ENCODE measurements at places on chromosomes 7 and 10.
A peak's percentile ranks its signal among the peaks of the same experiment; 100 is the strongest.

- DNase-seq = no peak
Measured at GRCh38 chr7:30862995-30863705, 48.5 kb upstream of the AQP1 start.

- DNase-seq = no peak
Measured at GRCh38 chr10:103504181-103504783, 10.8 kb downstream of the NEURL1 start.

DNA sequence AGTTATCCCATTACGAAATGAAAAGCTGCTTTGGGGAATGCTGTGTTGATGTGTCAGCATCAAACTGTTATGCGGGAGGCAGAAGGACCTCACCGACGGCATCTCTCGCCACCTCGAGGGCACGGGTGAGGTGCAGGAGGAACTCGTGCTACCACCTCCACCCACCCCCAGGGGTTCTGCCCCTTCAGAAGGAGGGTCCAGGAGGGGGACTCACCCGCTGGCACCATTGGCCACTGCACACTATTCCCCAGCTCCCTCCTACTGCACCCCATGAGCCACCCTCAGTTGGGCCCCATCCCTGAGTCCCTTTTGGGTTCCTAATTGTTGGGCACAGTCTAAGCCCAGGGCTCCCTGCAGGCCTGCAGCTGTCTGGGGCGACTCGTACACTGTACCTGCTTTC, 236.6 kb downstream of the PTPRN2 start:
- DNase-seq = no peak

- DNase-seq = no peak
Measured at GRCh38 chr7:35839860-35840854, 39.3 kb downstream of the SEPTIN7 start.

DNA sequence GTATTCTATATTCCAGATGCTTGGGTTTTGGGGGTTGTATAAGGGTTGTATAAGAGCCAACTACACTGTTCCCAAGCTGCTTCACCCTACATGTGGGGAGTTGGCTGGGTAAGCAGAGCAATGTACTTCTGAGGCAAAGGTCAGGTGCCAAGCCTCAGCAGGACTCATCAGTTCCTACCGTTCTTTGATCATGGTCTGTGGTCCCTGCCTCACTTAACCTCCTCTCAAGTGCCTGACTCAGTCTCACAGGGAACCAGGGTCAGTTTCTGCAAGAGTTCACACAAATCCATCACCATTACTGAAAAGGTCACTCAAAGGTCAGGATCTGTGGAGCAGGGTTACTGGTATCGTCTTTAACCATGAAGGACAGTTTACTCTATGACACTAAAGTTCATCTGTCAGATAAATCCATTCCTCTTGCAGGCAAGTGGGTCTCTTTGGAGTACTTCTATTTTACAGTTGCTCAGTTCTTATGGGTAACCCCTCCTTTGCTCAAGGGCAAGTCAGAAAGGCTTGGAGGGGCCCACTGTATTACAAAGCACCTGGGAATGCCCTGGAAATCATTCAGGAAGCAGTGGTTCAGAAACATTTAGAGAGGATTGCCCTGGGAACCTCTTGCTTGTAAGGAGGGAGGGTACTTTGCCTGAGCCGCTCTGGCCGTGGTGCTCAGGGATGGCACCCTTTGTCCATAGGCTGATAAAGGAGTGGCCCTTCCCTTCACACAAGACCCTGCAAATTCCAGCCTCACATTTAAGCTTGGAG, 184.3 kb upstream of the CDCA7L start:
- no peak for DNase-seq

DNA sequence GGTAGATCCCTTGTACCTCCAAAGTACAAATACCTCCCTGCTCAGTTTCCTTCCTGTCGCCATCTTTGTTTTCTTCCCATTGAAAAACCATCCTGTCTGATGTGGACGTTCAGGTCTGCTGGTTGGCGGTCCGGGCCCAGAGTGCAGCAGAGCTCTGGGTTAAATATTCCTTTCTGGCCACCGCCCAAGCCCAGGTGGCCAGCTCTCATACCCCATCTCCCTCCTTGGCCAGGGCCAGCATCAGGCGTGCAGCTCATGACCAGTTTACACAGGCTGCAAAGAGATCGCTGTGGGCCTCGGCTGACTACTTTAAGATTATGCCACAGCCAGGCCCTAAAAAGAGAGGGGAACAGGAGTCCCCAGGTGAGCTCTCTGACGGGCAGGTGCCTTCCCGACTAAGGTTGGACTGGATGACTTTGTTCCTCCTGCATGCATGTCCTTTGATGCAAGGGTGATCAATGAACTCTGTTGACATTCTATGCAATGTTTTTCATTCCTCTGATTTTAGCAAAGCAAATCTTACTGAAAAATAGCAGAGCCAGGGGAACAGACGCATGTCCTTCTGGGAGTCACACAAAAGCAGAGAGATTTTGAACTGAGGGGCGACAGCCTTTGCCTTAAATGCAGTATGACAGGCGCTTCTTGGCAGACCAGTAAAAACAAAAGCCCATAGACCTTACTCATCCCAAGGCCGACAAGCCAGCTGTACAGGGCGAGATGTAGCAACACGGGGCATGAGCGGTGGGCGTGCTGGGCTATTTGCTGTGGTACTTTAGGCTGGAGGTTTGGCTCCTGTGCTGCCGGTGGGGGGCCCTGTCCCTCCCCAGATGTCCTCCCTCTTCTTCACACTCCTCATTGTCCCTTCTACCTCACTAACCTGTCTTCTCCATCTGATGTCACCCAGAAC, 33.3 kb upstream of the SH2B2 start:
- no peak for DNase-seq

- DNase-seq = no peak
Measured at GRCh38 chr7:129225931-129226572, 1.2 kb downstream of the AHCYL2 start.

- no peak for DNase-seq
Measured at GRCh38 chr10:93267521-93267920, 193.8 kb downstream of the CYP26A1 start.

DNA sequence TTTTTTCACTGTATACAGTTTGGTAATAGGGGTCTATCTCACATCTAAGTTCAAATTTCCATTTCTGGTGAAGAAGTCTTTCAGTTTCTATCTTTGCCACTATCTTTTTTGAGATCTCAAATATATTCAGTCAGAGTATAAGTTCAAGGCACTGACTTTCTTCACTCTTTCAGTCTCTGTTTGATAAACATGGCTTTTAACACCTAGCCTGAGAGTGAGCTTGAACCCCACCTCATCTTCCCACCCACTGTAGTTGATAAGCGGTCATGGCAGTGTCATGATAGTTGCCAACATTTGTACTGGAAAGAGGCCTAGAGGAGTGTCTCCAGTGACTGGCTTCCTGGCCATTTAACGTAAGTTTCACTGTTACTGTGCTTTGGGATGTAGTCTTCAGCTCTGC, 41.2 kb upstream of the AGR3 start:
- DNase-seq = no peak

- DNase-seq = peak; percentile 25
Measured at GRCh38 chr7:12570534-12571461, at the start of gene SCIN. Gene SCIN, plus strand, starts transcription at chr7:12570720. Its CDS starts 67 bp downstream, at chr7:12570787.

GRCh38 chr10:34732926-34733325, 82.2 kb downstream of the PARD3 start:
- DNase-seq = no peak

- no peak for DNase-seq
Measured at GRCh38 chr10:17394854-17395253, 59.5 kb downstream of the ST8SIA6 start.

GRCh38 chr7:144020340-144020739, 20.2 kb downstream of the OR6B1 start:
- DNase-seq = no peak

DNA sequence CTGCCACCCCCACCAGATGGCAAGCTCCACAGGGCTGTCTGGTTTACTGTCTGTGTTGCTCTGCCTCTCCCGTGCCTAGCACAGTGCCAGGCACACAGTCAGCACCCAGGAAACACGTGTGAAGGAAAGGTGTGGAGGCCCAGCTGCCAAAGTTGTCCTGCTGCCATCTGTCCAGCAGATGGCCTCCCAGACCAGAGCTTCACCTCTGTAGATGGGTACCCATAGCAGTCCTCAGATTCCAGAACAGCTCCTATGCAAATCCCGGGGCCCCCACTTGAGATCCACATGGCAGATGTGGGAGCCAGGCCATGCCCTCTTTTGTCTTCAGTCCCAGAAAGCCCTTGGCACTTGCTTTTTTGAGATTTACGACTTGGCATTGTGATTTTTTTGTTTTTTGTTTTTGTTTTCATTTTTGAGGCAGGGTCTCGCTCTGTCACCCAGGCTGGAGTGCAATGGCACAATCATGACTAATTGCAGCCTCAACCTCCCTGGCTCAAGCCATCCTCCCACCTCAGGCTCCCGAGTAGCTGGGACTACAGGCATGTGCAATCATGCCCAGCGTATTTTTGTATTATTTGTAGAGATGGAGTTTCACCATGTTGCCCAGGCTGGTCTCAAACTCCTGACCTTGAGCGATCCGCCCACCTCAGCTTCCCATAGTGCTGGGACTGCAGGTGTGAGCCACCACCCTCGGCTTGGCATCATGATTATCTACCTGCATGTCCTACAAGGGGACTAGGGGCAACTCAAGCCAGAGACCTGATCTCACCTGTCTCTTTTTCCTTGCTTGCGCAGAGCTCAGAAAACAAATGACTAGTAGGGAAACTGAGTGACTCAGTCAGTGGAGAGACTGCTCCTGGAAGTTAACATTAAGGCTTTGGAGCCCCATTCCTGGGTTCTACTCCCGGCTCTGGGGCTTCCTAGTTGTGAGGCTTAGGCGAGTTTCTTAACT, 16.9 kb upstream of the PALD1 start:
- peak; percentile 23 for DNase-seq

DNA sequence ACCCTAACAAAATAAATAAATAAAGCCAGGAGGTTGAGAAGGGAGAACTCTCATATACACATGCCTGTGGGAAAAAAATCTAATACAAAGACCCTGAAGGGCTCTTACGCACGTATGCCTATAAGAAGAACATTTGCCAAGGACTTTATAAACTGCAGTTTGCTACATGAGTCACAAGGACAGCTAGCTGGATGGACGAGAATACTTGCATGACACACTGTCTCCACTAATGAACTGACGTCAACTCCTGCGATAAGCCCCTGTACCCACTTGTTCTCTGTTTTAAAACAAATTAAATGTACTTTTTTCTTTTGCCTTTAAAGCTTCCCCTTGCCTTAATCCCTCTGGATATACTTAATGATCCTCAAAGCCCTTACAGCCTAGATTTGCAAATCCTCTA, 374.6 kb upstream of the GHITM start:
- no peak for DNase-seq

DNA sequence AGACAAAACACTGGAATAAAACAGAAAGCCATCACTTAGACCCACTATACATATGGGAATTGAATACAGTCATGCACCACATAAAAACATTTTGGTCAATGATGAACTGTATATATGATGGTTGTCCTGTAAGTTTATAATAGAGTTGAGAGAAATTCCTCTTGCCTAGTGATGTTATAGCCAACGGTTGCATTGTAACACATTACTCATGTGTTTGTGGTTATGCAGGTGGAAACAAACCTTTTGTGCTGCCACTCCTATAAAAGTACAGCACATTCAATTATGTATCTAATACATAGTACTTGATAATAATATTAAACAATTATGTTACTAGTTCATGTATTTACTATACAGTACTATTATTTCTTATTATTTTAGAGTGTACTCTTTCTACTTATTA, 381.2 kb upstream of the MBL2 start:
- no peak for DNase-seq

DNA sequence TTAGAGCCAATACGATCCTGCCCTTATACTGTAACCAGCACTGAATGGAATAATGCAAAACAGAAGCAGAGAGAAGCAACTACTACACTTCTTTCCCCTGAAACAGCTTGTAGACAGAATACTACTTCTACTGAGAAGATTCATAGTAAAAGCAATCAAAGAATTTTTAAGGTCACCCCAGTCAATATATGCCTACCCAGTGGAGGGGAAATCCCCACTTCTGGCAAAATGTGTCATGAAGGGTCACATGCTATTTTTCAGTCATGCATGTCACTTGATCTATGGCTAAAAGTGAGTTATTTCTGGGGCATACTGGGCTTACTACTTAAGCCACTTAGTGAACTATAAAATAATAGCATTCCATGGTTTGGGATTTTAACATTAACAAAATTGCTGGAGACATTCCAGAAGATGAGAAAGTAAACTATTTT, 25.6 kb downstream of the IRF5 start:
- DNase-seq = no peak

GRCh38 chr10:19970717-19971116, 154.5 kb downstream of the PLXDC2 start:
- no peak for DNase-seq

GRCh38 chr10:16742165-16742960, 74.9 kb downstream of the RSU1 start:
- no peak for DNase-seq

GRCh38 chr7:148142660-148143248, 447.8 kb upstream of the C7orf33 start:
- DNase-seq = no peak

DNA sequence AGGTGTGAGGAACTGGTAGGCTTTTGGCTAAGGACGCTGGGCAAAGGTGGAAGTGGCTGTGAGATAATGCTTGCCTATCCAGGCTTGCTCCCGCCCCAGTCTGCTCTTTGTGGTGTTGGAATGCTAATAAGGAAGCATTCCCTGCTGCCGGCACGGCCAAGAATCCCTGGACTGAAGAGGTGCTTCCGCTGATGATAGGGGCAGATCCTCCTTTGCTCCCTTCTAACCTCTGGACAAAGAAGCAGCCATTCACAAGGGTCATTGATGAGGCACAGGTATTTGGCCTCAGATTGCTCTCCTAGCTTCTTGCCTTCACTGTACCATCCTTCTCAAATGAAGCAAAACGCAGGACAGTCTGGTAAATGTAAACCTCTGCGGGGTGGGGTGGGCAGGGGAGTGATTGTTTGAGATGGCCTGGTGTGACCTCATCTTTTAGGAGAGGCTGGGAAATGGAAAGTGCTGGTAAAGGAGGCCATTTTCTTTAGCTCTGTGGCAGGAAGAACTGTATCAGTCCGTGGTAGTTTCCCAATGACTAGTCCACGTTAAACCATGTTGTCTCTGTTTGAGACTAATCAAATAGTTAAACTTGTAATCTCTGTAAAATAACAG, 1.7 kb downstream of the PGAM1 start:
- no peak for DNase-seq

- no peak for DNase-seq
Measured at GRCh38 chr7:119900996-119901672, 371.8 kb upstream of the KCND2 start.

DNA sequence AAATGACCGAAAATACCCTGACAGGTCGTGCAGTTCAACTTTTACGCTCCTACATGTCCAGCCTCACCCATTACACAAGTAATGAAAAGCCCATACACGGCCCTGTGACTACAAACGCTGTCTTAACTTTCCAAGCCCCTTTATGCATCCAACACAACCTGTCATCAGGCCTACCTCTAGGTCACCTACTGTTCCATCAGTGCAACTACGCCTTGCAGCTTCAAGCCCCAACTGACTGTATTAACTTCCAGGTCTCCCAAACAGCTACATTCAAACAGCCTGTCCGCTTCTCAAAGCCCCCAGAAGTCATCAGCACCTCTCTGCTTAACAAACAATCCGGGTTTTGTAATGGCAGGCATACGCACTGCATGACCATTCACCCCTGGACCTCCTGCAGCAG, 19.2 kb downstream of the ZNF107 start:
- DNase-seq = no peak

GRCh38 chr10:61662794-61663259, at the start of gene CABCOCO1:
Gene CABCOCO1, plus strand, starts transcription at chr10:61662929. Its CDS starts 44 bp downstream, at chr10:61662973.
- peak; percentile 40 for DNase-seq

- DNase-seq = no peak
Measured at GRCh38 chr7:135770139-135770710, 21.6 kb upstream of the FAM180A start.

Data from nucleus accumbens (tissue), 56 donors.